Aorta (tissue), 5 donors: ENCODE measurements at places on chromosomes 13 and 19.

- H3K27ac ChIP-seq: no peak overlapping the region
- no peak for DNase-seq
- no peaks in the 10 kb centered on the region for H3K27me3 ChIP-seq
These were observed 9.2 kb upstream of the MEX3D start for GRCh38 chr19:1577090-1577928.

GRCh38 chr13:35600137-35600536 lies 123.6 kb upstream of the MAB21L1 start:
- no peaks in the 10 kb centered on the region for H3K27me3 ChIP-seq
- H3K36me3 ChIP-seq: no peaks in the 10 kb centered on the region

DNA sequence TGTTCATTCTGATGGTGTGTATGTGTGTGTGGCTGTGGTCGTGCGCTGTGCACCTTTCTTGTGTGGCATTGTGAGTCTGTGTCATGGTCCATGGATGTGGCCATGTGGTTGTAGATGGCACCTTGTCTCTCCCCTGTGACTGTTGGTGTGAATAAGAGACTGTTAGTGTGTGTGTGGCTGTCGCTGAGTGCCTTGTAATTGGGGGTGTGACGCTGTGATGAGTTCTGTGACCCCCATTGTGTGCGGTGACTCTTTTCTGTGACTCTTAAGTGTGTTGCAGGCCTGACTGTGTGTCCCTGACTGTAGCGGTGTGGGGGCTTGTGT lies 804 bp downstream of the PLPPR2 start:
- peaks cover 4% of the 10 kb centered on the region for H3K36me3 ChIP-seq
- H3K27me3 ChIP-seq: no peaks in the 10 kb centered on the region
- no peaks in the 10 kb centered on the region for H3K4me1 ChIP-seq

- H3K27me3 ChIP-seq: no peaks in the 10 kb centered on the region
- no peak overlapping the region for H3K27ac ChIP-seq
- no peak overlapping the region for H3K4me3 ChIP-seq
- no peak for DNase-seq
These were observed 27.1 kb downstream of the FAM216B start for GRCh38 chr13:42808341-42808940.

- no peaks in the 10 kb centered on the region for H3K27me3 ChIP-seq
- no peaks in the 10 kb centered on the region for H3K36me3 ChIP-seq
- no peak overlapping the region for H3K27ac ChIP-seq
- peaks cover 1% of the 10 kb centered on the region for H3K4me1 ChIP-seq
- H3K4me3 ChIP-seq: no peak overlapping the region
These were observed 139.0 kb downstream of the RAP2A start for GRCh38 chr13:97573011-97573410.

DNA sequence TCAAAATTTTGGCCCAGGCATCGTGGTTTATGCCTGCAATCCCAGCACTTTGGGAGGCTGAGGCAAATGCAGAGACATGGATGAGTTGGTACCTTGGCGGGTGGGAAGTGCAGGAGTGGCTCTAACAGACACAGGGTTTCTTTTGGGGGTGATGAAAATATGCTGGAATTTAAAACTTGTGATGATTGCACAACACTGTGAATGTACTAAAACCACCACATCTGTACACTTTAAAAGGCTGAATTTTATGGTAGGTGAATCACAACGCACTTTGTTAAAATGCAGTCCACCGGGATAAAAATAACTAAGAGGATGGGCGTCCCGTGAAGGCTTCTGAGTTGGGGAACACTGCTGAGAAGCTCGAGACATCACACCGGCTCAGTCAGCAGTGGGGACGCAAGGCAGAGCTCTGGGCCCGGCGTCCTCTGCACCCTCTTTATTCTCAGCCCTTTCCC lies 47.1 kb downstream of the MLLT1 start:
- no peak overlapping the region for H3K4me3 ChIP-seq
- peaks cover 5% of the 10 kb centered on the region for H3K4me1 ChIP-seq
- no peak overlapping the region for H3K27ac ChIP-seq

- H3K36me3 ChIP-seq: no peaks in the 10 kb centered on the region
- no peak overlapping the region for H3K4me3 ChIP-seq
- no peak overlapping the region for H3K27ac ChIP-seq
- DNase-seq: no peak
These were observed 46.8 kb downstream of the SLC7A1 start for GRCh38 chr13:29548722-29549121.

DNA sequence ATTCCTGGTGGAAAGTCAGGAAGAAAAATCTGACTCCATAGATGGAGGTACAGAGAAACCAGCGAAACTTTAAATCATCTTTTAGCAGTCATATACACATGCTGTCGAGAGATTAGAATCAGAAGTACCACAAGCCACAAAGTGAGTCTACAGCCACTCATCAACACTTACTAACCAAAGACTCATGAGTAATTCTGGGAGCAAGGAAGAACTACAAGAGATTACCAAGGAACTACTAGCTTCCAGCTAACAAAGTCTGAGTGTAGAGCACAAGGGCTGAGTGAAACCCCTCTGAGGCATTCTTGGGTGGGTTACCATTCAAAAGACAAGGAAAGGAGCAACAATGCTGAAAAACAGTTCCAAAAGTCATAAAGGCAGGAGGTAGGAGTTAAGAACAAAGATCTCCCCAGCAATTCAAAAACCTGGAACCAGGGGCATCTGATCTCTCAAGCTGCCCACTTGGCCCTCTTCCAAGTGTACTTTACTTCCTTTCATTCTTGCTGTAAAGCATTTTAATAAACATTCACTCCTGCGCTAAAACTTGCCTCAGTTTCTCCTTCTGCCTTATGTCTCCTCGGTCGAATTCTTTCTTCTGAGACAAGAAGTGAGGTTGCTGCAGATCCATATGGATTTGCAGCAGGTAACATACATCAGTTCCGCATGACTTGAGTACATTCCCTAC lies 13.0 kb downstream of the RBM26 start:
- H3K27me3 ChIP-seq: no peaks in the 10 kb centered on the region
- no peaks in the 10 kb centered on the region for H3K36me3 ChIP-seq
- no peak for DNase-seq
- H3K27ac ChIP-seq: no peak overlapping the region

DNA sequence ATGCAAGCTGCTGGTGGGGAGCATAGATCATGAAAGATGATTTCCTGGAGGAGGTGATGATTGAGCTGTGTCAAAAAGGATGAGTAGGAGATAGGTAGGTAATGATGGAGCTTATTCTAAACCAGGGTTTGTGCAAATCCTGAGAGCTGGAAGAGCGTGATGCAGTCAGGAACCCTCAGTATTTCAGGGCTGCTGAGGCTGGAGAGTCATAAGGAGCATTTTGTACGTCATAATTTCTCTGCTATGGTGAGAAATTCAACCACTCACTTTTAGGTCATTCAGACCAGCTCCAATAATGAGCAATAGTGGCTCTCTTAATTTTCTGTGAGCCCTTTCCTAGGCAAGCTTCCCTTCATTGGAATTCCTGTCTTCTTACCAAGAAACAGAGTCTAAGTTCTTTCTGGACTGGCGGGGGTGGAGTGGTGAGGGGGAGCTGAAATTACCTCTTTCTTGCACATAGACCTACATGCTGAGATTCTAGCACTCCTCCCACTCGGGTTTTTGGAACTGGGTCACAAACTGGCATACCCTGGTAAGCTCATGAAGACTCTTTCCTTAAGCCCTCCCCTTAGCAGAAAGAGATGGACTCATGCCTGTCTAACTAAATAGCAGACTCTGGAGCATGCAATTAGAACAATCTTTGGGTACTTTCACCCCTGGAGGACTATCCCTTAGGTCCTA lies 62.2 kb upstream of the MYCBP2 start:
- H3K27ac ChIP-seq: no peak overlapping the region
- no peak overlapping the region for H3K4me3 ChIP-seq

DNA sequence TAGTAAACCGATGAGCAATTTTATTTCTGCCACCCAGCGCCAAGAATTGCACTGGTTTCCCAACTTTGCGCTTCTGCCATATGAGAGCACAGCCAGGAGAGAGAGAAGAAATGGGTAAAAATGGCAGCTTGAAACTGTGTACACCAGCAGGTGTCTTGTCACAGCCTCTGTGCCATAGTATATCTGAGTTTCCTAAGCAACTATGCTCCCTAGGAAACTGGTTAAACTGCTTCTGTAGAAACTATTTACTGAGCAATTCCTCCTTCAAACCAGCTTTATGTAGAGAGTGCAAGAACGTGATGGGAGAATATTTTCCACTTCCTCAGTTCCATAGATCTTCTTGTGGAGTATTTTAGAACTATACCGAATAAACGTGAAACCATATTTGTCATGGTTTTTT lies 1361.3 kb downstream of the PCDH9 start:
- no peaks in the 10 kb centered on the region for H3K36me3 ChIP-seq
- DNase-seq: no peak
- H3K27me3 ChIP-seq: no peaks in the 10 kb centered on the region
- H3K4me1 ChIP-seq: no peaks in the 10 kb centered on the region
- H3K4me3 ChIP-seq: no peak overlapping the region

DNA sequence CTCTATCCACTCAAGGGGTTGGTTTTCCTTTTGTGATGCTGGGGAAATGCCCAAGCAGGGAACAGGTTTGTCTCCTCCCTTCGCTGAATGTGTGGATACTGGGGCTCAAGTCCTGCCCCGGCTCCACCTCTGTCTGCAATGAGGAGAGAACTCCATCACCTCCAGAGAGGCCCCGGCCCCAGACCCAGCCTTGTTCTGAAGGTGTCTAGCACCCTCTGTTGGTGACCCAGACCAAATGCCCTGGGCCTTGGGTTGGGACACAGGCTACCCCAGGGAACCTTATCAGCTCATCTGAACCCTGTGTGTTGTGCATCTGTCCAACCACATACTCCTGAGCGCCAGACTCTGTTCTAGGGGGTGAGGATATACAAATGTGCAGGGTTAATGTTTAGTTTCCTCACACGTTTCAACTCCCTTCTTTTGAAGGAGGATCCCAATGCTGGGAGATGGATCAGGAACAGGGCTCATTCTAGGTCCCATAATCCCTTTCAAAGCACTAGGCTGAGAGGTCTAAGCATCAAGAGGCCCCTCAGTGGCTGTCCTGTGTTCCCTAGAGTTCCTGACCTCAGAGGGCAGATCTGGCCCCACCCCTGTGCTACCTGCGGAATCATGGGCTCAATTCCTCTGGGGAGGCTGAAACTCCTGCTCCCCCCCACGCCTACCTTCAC lies 112.5 kb upstream of the SLC7A1 start:
- H3K4me1 ChIP-seq: no peaks in the 10 kb centered on the region
- H3K36me3 ChIP-seq: no peaks in the 10 kb centered on the region
- H3K27me3 ChIP-seq: no peaks in the 10 kb centered on the region
- DNase-seq: no peak

DNA sequence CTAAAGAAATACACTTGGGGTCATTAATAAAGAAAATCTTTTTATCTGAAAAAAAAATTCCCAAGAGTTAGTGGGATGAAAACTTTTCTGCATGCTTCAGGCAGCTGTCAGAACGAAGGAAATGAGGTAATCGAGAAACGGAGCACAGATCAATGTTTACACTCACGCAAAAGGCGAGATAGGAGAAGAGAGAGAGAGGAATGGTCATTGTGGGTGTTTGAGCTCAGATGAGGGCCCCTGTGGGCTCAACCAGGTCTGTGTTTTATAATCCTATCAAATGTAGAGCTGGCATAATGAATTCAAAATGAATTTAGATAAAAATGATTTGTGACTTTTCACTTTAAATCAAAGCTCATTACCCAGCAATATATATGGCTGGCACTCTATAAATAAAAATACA lies 6.3 kb upstream of the RXFP2 start:
- H3K4me3 ChIP-seq: no peak overlapping the region
- H3K4me1 ChIP-seq: no peaks in the 10 kb centered on the region
- DNase-seq: no peak
- no peaks in the 10 kb centered on the region for H3K36me3 ChIP-seq
- H3K27me3 ChIP-seq: no peaks in the 10 kb centered on the region
